Activated CD4-positive, alpha-beta T cell treated with anti-CD3 and anti-CD28 coated beads for 4 hours (primary cell): ENCODE measurements at places on chromosomes 1 and 21.

- DNase-seq = no peak
Measured at GRCh38 chr1:83097715-83098114, 901.2 kb downstream of the TTLL7 start.

GRCh38 chr1:107682467-107682866, 282.5 kb downstream of the VAV3 start:
- DNase-seq = no peak

GRCh38 chr1:167077128-167077867, 12.9 kb downstream of the GPA33 start:
- DNase-seq = no peak

GRCh38 chr1:224631462-224632115, 15.5 kb downstream of the CNIH3 start:
- DNase-seq = no peak

- DNase-seq = no peak
Measured at GRCh38 chr1:106780066-106780465, 276.4 kb upstream of the PRMT6 start.

- DNase-seq = no peak
Measured at GRCh38 chr1:27397749-27398148, 5.3 kb downstream of the GPR3 start.

GRCh38 chr1:208499026-208499425, 254.8 kb upstream of the PLXNA2 start:
- no peak for DNase-seq

GRCh38 chr1:21270086-21270689, 20.1 kb downstream of the ECE1 start:
- DNase-seq = peak; percentile 87

GRCh38 chr1:98884864-98885263, 119.8 kb downstream of the PLPPR5 start:
- DNase-seq = no peak

- DNase-seq = no peak
Measured at GRCh38 chr21:25362375-25363267, 244.7 kb downstream of the MRPL39 start.

GRCh38 chr1:7325254-7325653, 445.8 kb upstream of the VAMP3 start:
- DNase-seq = no peak

GRCh38 chr1:44924835-44925464, 61.4 kb downstream of the EIF2B3 start:
- peak; percentile 3 for DNase-seq

DNA sequence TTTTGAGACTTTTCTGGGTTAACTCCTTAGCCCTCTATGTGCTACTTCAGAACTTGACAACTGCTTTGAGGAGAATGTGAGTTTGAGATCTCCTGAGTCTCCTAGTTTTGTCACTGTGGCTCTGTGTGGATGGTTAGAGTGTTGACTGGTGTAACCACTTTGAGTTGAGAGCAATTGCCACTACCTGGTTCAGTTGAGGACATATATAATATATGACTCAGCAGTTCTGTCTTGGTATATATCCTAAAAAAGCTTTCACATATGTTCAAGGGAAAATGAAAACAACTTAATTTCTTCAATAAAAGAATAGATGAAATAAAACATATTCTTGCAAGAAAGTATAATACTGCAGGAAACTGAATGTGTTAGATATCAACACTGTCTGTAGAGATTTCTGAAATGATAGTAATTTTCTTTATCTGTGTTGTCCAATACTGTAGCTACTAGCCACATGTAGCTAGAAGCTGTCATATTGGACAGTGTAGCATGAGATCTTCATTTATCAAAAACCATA, 96.7 kb upstream of the QSOX1 start:
- DNase-seq = no peak

- DNase-seq = no peak
Measured at GRCh38 chr1:230401101-230401500, 25.0 kb downstream of the PGBD5 start.

- DNase-seq = no peak
Measured at GRCh38 chr1:175914115-175914514, 170.7 kb upstream of the TNR start.
